SK-N-DZ (cell line): ENCODE measurements at places on chromosomes 7 and 10.

GRCh38 chr7:114939484-114940097, 17.7 kb downstream of the MDFIC start:
- no peak for DNase-seq

DNA sequence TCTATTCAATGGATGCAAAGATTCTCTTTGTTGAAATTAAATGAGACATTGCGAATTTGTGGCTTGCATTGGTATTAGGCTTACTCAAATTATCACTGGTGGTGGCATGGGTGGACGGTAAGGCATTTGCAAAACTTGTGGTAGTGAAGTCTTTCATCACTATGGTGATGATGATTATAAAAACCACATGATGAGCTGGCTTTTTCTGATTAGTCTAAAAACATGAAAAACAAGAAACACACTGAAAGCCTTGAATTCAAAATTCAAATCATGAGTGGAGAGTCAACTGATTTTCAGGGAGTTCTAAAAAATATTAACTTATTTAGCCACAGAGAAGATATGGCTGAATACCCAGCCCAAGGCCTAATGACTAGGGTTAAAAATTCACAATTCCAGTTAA, 99.8 kb upstream of the HGF start:
- no peak for DNase-seq

- DNase-seq = no peak
Measured at GRCh38 chr7:127959770-127960169, 71.5 kb downstream of the LRRC4 start.

GRCh38 chr10:130215931-130216231, 79.7 kb downstream of the GLRX3 start:
- DNase-seq = no peak

DNA sequence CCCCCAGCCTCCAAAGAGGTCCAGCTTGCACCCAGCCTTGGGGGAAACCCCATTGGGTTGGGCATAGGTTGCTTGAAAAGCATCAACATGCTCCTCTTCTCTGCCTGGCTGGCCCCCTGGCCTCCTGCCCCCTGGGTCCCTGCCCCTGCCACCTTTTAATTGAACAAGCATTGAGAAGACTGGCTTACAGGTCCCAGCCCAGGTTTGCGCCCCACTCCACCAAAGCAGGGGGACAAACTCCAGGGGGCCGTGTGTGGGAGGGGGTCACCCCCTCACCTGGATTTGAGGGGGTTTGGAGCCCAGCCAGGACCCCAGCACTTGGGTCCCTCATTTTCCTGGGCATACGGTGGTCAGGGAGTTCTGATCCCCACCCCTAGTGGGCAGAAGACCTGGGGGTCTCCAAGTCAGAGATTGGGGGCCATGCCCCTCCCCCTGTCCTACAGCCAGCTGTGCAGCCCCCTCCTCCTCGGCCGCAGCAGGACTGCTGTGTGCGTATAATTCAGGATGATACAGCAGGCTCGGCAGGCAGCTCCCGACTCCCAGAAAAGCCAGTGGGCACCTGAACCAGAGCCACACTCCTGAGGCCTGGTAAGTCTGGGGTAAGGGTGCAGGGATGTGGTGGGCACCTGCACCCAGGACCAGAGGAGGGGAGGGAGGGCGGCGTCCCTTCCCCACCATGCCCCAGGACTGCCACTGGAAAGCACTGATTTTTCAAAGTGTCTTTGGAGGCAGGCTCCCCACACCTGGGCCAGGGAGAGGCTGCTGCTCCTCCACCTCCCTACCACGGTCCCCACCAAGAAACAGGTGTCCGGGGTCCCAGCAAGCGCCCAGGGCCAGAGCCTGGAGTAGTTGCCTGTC, 1.7 kb downstream of the ELFN1 start:
- no peak for DNase-seq

GRCh38 chr7:68627247-68627864, 970.9 kb upstream of the AUTS2 start:
- no peak for DNase-seq
